ENCODE measurements at places on chromosomes 16 and 17.

GRCh38 chr17:28497931-28498330 lies 8.2 kb upstream of the FOXN1 start:
- DNase-seq = no peak

DNA sequence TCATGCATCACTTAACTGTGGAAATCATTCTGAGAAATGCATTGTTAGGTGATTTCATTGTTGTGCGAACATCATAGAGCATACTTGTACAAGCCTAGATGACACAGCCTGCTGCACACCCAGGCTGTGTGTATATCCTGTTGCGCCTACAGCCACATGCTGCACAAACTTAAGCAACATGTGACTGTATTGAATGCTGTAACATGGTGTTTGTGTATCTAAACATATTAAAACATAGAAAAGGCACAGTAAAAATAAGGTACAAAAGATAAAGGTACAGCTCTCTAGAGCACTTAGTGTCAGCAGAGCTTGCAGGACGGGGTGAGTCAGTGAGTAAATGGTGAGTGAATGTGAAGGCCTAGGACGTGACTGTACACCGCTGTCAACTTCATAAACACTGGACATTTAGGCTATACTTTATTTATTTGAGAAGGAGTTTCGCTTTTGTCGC lies 11.9 kb downstream of the FOXK2 start:
- no peak for DNase-seq

- no peak for DNase-seq
Observed at GRCh38 chr16:56675685-56676210, 6.1 kb downstream of the MT1H start.

- DNase-seq = no peak
Observed at GRCh38 chr17:7552621-7553051, 3.8 kb downstream of the TNFSF12 start.

DNA sequence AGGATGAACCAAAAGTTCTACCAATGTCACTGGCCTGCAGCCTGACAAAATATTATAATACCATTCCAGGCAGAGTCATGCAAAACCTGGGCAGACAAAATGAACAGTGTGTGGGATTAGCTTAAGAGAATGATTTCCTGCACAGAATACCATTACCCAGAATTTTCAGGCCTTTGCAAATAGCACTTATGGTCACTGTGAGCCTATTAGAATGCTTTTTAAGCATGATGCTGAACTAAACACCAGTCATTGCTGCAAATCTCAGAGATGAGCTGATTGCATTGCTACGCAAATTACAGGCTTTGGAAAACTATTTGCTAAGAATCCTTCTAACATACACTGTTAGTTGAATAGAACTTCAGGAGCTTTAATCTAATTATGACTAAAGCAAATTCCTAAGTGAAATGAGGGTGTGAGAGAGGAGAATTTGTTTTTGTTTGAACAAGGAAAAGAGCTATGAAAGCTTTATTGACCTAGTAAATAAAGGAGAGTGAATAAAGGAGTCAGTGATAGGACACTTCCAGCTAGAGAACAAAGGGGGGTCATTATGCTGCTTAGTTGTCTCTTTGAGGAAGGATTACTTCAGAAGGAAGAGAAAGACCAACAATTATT lies 398.8 kb downstream of the HS3ST3B1 start:
- DNase-seq = no peak

DNA sequence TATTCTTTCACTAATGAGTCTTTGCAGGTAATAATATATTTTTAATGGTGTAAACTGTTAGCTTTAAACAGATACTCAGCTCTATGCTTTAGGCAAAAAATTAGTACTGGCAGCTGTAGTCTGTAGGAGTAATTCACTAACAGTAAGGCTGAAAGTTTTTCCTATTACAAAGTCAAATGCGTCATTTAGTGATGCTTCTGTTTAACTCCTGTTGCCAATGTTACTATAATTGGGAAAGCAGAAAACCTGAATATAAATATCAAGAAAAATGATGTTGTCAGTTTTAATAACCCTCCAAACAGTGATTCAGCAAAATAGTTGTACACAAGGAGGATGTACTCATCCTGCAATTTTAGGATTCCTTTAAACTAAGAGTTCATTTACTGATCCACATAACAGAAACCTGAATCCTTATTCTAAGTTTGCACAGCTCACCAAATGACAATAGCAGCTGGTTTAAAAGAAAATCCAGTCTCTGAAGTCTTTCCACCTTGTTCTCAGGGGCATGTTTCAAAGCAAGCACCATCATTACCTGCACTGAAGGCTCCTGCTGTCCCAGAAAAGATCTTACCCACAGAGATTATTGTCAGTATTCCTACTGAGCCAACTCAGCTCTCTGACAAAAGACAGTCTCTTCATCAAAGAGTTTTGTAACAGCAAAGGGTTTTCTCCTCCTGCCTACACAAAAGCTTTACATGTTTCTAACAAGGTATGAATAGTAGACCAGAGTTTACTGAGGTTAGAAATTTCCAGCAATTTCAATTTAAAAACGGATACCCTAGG lies 4.2 kb downstream of the CDR2 start:
- no peak for DNase-seq

- DNase-seq = no peak
Observed at GRCh38 chr16:74232806-74233465, 63.7 kb upstream of the PSMD7 start.

GRCh38 chr16:75364286-75364791 lies 69.0 kb downstream of the CFDP1 start:
- no peak for DNase-seq

GRCh38 chr17:57365420-57365819 lies 109.1 kb downstream of the MSI2 start:
- DNase-seq = no peak

- DNase-seq = no peak
Observed at GRCh38 chr17:5642752-5643151, 58.4 kb upstream of the NLRP1 start.

- no peak for DNase-seq
Observed at GRCh38 chr16:89404561-89404960, 85.8 kb downstream of the ANKRD11 start.

- no peak for DNase-seq
Observed at GRCh38 chr17:71168053-71168741, 952.6 kb upstream of the SOX9 start.

DNA sequence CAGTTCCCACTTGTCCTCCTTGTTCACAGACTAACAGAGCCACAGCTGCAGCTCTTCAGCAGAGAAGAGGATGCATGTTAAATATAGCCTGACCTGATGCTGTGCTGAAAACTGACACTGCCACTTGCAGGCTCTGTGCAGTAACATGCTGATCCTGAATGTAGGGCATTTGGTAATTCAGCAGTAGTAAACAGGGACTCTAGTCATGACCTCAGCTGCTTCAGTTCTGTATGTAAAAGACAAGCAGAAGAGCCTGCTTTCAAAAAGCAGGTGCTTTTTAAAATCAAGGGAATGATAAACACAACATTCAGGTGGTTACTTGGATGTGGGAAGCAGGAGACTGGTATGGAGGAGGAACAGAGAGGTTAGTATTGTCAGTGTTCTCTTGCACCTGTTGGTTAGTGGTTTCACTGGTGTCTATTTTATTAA lies 33.8 kb downstream of the ESRP2 start:
- peak; percentile 38 for DNase-seq

DNA sequence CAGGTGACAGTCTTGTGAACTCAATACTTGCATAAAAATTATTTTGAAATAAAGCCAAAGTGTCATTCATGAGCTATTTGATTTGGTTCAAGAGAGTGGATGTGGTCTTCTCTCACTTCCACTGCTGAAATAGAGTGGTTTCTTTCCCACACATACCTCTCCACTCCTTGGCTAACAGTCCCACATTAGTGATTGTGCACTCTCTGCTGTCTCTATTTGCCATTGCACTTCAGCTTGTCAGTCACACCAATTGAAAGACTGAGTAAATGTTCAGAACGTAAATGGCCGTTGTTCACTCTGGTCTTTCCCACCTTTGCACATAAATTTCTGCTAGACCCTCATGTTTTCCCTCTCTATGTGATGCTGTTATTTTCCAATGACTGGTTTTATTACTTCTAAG lies 197.5 kb downstream of the FTO start:
- no peak for DNase-seq

DNA sequence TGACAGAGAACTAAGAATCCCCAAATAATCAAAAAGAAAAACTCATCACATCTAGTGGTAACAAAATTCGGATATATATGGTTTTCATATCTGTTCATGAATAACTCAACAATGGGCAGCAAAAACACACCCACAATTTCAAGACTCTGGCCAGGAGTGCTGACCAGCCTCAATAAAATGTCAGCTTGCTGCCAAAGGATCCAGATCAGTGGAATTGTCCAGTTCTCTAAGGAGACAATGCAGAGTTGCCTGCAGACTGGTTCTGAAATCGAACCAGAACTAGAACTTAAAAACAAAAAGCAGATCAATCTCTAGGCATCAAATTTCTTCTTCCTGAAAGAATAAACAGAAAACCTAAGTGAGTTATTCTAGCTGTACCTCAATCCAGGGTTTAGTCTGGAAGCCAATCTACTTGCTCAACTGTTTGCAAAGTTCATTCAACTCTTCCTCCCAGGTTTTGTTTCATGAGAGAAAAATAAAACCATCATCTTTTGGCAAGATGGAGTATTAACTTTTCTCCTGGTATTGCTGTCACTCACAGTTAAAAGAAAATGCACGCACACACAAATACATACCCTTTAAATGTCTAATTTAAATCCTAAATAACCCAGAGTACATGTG lies 61.0 kb downstream of the CFDP1 start:
- no peak for DNase-seq

GRCh38 chr17:9771465-9771864 lies 19.9 kb downstream of the DHRS7C start:
- no peak for DNase-seq

DNA sequence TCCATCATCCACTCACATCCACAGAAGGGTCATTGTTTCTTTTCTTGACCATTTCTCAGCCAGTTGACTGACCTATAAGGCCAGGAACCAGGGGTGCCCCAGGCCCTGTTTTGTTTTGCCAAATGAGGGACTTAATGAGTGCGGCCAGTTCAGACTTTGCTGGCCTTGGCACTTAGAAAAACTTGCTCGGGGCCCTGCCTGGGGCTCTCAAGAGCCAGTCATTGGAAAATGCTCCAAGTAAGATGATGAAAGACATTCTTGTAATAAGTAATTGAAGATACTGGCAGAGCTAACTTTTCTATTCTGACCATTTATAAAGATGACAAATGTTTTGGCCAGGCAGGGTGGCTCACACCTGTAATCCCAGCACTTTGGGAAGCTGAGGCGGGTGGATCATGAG lies 29.0 kb upstream of the CLEC18B start:
- DNase-seq = no peak

DNA sequence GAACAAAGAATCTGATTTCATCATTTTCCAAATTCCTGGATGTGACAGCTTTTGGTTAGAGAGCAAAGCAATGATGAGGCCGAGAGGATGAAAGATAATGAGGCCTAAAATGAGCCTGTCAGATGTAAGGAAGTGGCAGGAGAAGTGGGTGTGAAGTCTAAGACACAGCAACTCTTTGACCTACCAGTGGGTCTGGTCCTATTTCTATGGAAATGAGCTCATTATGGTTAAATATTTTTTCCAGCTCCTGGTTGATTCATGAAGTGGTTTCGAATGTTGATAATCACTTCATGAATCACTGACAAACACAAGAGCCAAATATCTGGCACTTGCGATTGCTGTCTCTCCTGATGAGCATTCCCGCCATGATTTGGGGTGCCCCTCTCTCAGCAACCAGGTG lies 273.3 kb upstream of the CDH5 start:
- DNase-seq = no peak
